Activated naive CD8-positive, alpha-beta T cell treated with anti-CD3 and anti-CD28 coated beads for 36 hours (primary cell): ENCODE measurements at places on chromosomes 2 and 18. TPM values are rescaled to one million over a fixed set of nuclear protein-coding genes. Genes with fewer than 3 reads are reported as not detected.

IL18RAP gene
- 5.5 TPM for total RNA-seq

SATB2 gene
- 0.28 TPM for total RNA-seq

TRIM43 gene
- not detected for total RNA-seq

FSHR gene
- total RNA-seq = not detected

HAAO gene
- 1.1 TPM for total RNA-seq

SDC1 gene
- total RNA-seq = not detected

KRTCAP3 gene
- 9.9 TPM for total RNA-seq

CXCR4 gene
- total RNA-seq = 57.7 TPM

CFLAR gene
- total RNA-seq = 190 TPM

PCBP1 gene
- 455 TPM for total RNA-seq

IL36A gene
- total RNA-seq = not detected

DNA sequence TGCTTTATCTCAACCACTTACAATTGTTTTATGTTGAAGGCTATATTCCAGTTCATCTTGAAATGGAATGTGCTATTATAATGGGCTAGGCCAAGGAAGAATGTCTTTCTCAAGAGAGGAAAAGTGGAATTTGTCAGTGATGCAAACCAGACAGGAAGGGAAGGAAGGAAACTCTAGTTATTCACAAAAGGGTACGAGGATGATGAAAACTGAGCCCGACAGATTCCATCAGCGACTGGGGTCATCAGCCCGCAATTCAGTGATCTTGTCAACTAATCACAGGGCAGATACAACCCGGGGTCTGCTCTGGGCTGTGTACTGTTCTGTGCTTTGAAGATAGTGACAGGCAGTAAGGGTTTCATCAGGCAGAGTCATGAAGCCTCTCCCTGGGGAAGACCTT is 23.4 kb upstream of the LYPD6 start:
- no peaks in the 10 kb centered on the region for H3K36me3 ChIP-seq
- DNase-seq = no peak
- H3K4me1 ChIP-seq = no peaks in the 10 kb centered on the region

DNA sequence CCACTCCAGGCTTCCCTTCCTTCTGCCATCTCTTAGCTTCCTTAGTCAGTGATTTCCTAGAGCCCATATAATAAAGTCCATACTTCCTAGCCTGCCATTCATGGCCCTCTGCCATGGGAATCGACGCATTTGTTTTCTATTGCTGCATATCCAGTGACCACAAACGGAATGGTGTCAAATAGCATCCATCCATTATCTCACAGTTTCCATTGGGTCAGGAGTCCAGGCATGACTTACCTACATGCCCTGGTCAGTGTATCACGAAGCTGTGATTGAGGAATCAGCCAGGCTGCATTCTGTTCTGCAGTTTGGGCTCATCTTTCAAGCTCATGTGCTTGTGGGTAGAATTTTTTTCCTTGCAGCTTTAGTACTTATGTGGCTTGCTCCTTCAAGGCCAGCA is 209.7 kb upstream of the EPAS1 start:
- H3K4me3 ChIP-seq = no peak overlapping the region
- H3K27me3 ChIP-seq = no peaks in the 10 kb centered on the region
- H3K4me1 ChIP-seq = peaks cover under 1% of the 10 kb centered on the region
- H3K36me3 ChIP-seq = peaks cover 13% of the 10 kb centered on the region
- DNase-seq = no peak

DNA sequence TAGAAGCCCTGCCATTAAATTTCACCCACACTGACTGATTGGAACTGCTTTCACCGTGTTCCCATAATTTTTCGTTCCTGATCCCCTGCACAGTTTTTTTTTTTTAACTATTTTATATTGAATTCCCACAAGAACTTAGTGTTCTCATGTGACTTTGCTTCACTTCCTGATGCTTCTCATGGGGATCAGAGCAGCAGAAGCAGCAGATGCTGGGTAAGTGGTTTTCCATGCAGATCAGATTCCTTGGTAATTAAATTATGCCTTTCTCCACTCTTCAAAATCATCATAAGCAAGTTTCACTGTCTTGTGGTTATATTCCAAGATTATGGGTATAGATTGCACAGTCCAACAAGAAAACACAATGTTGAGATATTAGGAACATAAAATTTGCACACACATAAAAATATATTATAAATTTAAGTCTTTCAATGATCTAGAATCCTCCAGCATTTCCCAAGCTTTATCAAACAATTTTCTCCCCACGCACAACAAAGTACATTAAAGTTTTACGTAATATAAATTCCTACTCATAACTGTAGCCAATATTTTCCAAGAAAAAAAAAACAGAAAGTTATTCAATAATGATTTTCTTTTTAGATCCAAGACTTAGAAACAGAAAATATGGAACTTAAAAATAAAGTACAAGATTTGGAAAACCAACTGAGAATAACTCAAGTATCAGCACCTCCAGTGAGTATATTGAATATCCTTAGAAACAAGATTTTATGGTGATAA is 277.9 kb downstream of the GULP1 start:
- H3K4me3 ChIP-seq = no peak overlapping the region
- no peaks in the 10 kb centered on the region for H3K27me3 ChIP-seq
- H3K36me3 ChIP-seq = no peaks in the 10 kb centered on the region
- DNase-seq = no peak
- H3K27ac ChIP-seq = no peak overlapping the region
- no peaks in the 10 kb centered on the region for H3K4me1 ChIP-seq

GRCh38 chr2:37975808-37976207 is 50.7 kb downstream of the RMDN2 start:
- H3K27me3 ChIP-seq = no peaks in the 10 kb centered on the region
- DNase-seq = no peak
- peaks cover 3% of the 10 kb centered on the region for H3K4me1 ChIP-seq
- no peak overlapping the region for H3K4me3 ChIP-seq
- peaks cover 3% of the 10 kb centered on the region for H3K36me3 ChIP-seq

DNA sequence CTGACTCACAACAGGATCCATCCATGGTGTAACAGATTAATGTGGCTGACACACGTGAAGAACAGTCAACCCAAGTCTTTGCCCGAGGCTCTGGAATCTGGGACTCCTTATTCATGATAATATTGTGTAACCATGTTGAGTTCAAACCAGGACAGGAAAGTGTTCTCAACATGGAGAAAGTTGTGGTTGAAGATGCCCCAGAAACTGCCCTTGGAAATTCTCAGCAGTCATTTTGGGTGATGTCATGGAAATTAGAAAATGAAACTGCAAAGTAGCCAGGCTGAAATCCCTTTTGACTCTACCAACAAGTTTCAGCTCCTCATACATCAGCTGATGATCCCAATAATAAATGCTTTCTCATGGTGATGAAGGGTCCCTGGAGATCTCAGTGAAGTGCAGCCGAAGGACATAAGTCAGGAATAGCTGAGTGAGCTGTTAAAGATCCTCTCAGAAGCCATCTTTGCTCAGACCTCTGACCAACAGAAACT is 307.7 kb downstream of the TNS1 start:
- H3K27ac ChIP-seq = peak overlapping the region; percentile 52
- no peaks in the 10 kb centered on the region for H3K27me3 ChIP-seq
- H3K4me1 ChIP-seq = peaks cover 10% of the 10 kb centered on the region

- H3K4me1 ChIP-seq = peaks cover 37% of the 10 kb centered on the region
- DNase-seq = no peak
- peak overlapping the region; percentile 18 for H3K4me3 ChIP-seq
These were observed 2.0 kb upstream of the ZFAND2B start for GRCh38 chr2:219204425-219205164.

DNA sequence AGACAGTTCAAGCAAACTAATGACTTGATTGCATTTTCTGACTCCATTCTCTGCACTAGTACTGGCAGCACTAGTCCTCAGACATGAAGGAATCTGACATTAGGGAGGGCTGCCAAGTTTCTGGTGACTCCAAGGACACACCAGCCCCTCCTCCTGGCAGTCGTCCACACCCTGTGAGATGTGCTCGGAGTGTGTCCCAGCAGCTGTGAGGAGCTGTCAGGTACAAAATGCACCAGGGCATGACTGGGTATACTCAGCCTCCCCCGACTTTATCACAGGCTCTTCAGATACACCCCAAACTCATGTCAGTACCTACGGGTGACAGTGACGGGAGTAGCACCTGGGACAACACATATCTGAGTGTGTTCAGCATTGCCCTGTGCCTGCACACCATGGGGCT is 43.1 kb downstream of the EDAR start:
- H3K27me3 ChIP-seq = no peaks in the 10 kb centered on the region
- no peak overlapping the region for H3K27ac ChIP-seq
- DNase-seq = no peak
- peaks cover 21% of the 10 kb centered on the region for H3K36me3 ChIP-seq

- H3K4me1 ChIP-seq = peaks cover 45% of the 10 kb centered on the region
- no peaks in the 10 kb centered on the region for H3K36me3 ChIP-seq
- peak; percentile 55 for DNase-seq
- peak overlapping the region; percentile 83 for H3K27ac ChIP-seq
- no peaks in the 10 kb centered on the region for H3K27me3 ChIP-seq
These were observed 1.4 kb downstream of the GPR35 start for GRCh38 chr2:240626531-240627300.

- H3K4me1 ChIP-seq = peaks cover 3% of the 10 kb centered on the region
- DNase-seq = no peak
- H3K36me3 ChIP-seq = no peaks in the 10 kb centered on the region
- H3K27ac ChIP-seq = no peak overlapping the region
These were observed 117.6 kb downstream of the PRKCE start for GRCh38 chr2:45769056-45769455.

- H3K36me3 ChIP-seq = no peaks in the 10 kb centered on the region
- H3K4me1 ChIP-seq = no peaks in the 10 kb centered on the region
- H3K4me3 ChIP-seq = no peak overlapping the region
- no peak for DNase-seq
- H3K27me3 ChIP-seq = peaks cover 18% of the 10 kb centered on the region
- H3K27ac ChIP-seq = no peak overlapping the region
These were observed 5.9 kb upstream of the GULP1 start for GRCh38 chr2:188285774-188286173.

GRCh38 chr2:104844807-104845551 is 8.9 kb upstream of the POU3F3 start:
- no peak for DNase-seq
- peaks cover 10% of the 10 kb centered on the region for H3K4me1 ChIP-seq
- H3K27me3 ChIP-seq = peaks cover 86% of the 10 kb centered on the region
- H3K36me3 ChIP-seq = no peaks in the 10 kb centered on the region

DNA sequence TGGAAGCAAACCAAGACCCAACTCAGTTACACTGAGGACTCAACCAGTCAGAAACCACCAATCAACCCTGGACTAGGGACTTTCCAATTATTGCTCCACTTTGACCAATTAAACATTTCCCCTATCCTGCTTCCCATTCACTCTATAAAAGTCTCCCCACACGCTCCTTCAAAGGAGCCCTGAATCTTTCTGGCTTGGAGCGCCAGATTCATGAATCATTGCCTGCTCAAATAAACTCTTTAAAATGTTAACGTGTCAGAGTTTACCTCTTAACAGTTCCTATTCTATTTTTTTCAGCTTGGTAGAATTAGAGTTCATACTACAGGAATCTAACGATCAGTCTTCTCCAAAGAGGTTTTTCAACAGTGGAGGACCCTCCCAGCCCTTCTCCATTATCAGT is 20.7 kb upstream of the SULT1C2 start:
- H3K36me3 ChIP-seq = no peaks in the 10 kb centered on the region
- H3K4me3 ChIP-seq = no peak overlapping the region
- H3K27ac ChIP-seq = no peak overlapping the region
- no peaks in the 10 kb centered on the region for H3K4me1 ChIP-seq
- DNase-seq = no peak

DNA sequence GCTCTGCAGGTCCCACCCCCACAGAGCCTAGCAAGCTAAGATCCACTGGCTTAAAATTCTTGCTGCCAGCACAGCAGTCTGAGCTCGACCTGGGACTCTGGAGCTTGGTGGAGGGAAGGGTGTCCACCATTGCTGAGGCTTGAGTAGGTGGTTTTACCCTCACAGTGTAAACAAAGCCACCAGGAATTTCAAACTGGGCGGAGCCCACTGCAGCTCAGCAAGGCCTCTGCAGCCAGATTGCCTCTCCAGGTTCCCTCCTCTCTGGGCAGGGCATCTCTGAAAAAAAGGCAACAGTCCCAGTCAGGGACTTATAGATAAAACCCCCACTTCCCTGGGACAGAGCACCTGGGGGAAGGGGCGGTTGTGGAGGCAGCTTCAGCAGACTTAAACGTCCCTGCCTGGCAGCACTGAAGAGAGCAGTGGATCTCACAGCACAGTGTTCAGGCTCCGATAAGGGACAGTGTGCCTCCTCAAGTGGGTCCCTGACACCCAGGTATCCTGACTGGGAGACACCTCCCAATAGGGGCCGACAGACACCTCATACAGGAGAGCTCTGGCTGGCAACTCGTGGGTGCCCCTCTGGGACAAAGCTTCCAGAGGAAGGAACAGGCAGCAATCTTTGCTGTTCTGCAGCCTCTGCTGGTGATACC is 20.0 kb upstream of the NEMP2 start:
- no peak for DNase-seq
- no peak overlapping the region for H3K27ac ChIP-seq
- H3K27me3 ChIP-seq = no peaks in the 10 kb centered on the region
- peaks cover 4% of the 10 kb centered on the region for H3K36me3 ChIP-seq

GRCh38 chr2:67057901-67058703 is 339.0 kb upstream of the ETAA1 start:
- no peak for DNase-seq
- H3K27me3 ChIP-seq = no peaks in the 10 kb centered on the region
- no peak overlapping the region for H3K4me3 ChIP-seq
- H3K27ac ChIP-seq = no peak overlapping the region

- H3K27me3 ChIP-seq = peaks cover 23% of the 10 kb centered on the region
- H3K36me3 ChIP-seq = no peaks in the 10 kb centered on the region
- no peak overlapping the region for H3K27ac ChIP-seq
- H3K4me3 ChIP-seq = no peak overlapping the region
- DNase-seq = no peak
- H3K4me1 ChIP-seq = peaks cover 13% of the 10 kb centered on the region
These were observed 33.5 kb downstream of the GRHL1 start for GRCh38 chr2:9984871-9985480.

DNA sequence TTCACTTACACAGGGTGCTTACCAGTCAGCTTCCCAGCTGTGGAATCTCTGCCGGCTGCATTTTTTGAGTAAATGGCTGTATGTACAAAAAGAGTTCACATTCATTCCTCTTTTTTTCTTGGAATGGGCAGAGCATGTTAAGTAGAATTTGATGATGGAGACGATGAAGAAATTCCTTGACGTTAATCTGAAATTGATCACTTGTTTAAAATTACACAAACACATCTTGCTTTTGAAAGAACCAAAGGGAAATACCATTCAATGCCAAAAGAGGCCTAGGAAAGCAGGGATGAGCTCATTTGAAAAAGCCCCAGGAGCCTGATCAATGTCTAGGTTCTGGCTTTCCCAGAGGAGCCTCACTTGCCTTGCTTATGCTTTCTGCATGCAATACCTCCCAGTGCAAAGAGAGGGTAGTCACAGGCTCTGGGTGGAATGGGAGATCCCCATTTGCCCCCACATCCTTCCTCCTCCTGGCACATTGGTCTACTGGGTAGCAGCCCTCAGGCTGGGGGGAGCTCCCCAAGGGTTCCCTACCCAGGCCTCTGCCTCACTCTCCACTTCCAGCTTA is 12.3 kb upstream of the SMAD7 start:
- no peaks in the 10 kb centered on the region for H3K27me3 ChIP-seq
- H3K27ac ChIP-seq = no peak overlapping the region
- H3K4me1 ChIP-seq = peaks cover 8% of the 10 kb centered on the region
- H3K36me3 ChIP-seq = no peaks in the 10 kb centered on the region
- H3K4me3 ChIP-seq = no peak overlapping the region
